ENCODE measurements at places on chromosomes 16 and 17.

DNA sequence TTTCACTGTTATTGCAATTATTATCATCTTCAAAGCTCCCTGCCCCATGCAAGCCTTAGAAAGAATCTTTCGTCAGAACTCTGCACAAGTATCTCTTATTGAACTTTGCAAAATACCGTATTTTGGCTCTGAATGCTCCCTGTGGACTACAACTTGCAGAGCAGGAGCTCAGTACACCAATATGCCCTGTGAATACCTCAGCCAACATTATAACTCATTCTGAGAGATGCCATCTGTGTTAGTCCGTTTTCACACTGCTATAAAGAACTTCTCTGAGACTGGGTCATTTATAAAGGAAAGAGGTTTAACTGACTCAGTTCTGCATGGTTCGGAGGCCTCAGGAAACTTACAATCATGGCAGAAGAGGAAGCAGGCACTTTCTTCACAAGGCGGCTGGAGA, 87.2 kb upstream of the XYLT1 start:
- no peak overlapping the region for H3K27ac ChIP-seq
- H3K36me3 ChIP-seq: no peaks in the 10 kb centered on the region
- H3K4me1 ChIP-seq: no peaks in the 10 kb centered on the region
- H3K4me3 ChIP-seq: no peak overlapping the region
- DNase-seq: no peak

DNA sequence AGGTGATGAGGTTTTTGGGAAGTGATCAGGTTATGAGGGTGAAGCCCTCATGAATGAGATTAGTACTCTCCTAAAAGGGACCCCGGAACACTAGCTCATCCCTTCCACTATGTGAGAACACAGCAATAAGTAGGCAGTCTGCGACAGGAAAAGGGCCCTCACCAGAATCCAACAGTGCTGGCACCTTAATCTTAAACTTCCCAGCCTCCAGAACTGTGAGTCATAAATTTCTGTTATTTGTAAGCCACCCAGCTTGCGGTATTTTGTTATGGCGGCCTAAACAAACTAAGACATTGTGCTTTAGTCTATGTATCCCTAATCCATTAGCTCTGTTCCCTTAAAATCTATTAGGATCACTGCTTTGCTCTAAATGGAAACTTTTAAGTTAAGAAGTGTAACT, 8.5 kb downstream of the SLFN12 start:
- peaks cover 3% of the 10 kb centered on the region for H3K4me1 ChIP-seq
- no peaks in the 10 kb centered on the region for H3K27me3 ChIP-seq
- no peak for DNase-seq

GRCh38 chr17:17366941-17367875, 64.0 kb downstream of the NT5M start:
- H3K36me3 ChIP-seq: no peaks in the 10 kb centered on the region
- H3K27ac ChIP-seq: no peak overlapping the region
- H3K27me3 ChIP-seq: no peaks in the 10 kb centered on the region
- DNase-seq: peak; percentile 52
- H3K4me1 ChIP-seq: peaks cover 11% of the 10 kb centered on the region

DNA sequence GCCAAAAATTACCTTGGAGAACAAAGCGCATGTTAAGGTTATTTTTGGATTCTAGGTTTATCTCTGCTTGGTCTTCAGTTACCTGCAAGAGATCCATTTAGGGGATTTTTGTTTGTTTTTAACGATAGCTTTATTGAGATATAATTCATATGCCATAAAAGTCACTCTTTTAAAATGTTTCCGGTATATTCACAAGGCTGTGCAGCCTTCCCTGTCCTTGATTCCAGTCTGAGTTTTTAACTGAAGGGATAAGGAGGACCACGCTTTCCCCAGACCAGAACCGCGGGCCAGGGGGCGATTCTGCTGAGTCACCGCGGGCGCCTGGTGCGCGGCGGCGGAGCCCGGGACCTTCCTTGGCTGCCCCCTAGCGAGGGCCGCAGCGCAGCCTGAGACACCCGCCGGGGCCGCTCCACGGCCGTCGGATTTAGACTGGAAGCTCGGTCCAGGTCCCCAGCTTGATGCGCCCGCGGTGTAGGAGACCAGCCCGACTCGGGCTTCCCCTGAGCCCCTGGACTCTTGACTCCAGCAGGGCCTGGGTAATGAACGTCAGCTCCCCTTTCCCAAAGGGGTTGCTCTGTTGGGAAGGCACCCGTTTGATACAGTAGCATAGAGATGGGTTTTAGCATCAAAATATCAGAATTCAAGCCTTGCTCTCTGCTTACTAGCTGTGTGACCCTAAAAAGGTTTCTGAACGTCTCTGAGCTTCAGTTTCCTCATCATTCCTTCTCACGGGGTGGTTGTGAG, 50.0 kb upstream of the STH start:
- peak; percentile 89 for DNase-seq
- peak overlapping the region; percentile 31 for H3K4me3 ChIP-seq
- peaks cover 10% of the 10 kb centered on the region for H3K4me1 ChIP-seq
- H3K36me3 ChIP-seq: no peaks in the 10 kb centered on the region
- no peak overlapping the region for H3K27ac ChIP-seq
- H3K27me3 ChIP-seq: peaks cover 19% of the 10 kb centered on the region

- H3K36me3 ChIP-seq: no peaks in the 10 kb centered on the region
- peaks cover 37% of the 10 kb centered on the region for H3K27me3 ChIP-seq
- no peak for DNase-seq
- H3K27ac ChIP-seq: no peak overlapping the region
- no peaks in the 10 kb centered on the region for H3K4me1 ChIP-seq
- no peak overlapping the region for H3K4me3 ChIP-seq
These were observed 30.7 kb downstream of the TMEM132E start for GRCh38 chr17:34610039-34610438.

DNA sequence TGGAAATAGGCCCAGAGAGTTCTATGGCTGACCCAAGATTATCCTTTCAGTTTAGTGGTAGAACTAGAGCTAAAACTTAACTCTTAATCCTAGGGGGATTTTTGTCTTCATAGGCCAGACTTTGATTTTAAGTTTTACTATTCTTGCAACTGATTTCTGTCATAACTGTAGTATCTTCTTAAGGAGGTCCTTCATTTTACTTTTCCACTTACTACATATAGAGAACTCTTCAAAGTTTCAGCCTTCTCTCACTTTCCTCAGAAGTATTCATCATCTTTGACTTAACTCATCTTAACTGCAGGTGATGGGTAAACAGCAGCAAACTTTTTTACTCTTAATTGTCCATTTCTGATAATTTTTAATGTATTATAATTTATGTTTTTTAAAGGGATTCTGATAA, 23.4 kb downstream of the RBBP6 start:
- no peak for DNase-seq
- no peaks in the 10 kb centered on the region for H3K27me3 ChIP-seq
- no peak overlapping the region for H3K27ac ChIP-seq
- peaks cover 100% of the 10 kb centered on the region for H3K36me3 ChIP-seq
